Hematopoietic multipotent progenitor cell (in vitro differentiated cells): ENCODE measurements at places on chromosomes 6 and 20. TPM values are rescaled to one million over a fixed set of nuclear protein-coding genes. Genes with fewer than 3 reads are reported as not detected.
A peak's percentile ranks its signal among the peaks of the same experiment; 100 is the strongest.

Gene ELOVL5
- 84.6 TPM for total RNA-seq

- no peak for DNase-seq
Measured at GRCh38 chr20:46618316-46619100, 32.8 kb downstream of the SLC13A3 start.

Gene RGS17
- under 0.01 TPM for total RNA-seq

DNA sequence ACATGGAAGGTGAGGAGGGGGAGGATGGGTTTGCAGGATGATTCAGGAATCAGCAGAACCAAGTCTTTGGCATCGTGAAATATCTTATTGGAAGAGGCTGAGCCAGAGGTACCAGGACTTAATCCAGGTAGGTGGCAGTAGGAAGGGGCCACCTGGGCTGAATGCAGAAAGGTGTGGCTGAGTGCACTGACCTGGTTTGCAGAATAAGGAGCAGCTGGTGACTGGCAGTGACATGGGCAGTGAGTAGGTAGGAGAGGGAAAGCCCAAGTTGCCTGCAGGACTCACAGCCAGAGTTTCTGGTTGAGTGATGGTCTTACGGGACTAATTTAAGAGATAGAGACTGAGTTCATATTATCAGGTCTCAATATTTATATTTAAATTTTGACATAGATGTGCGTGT, 1.1 kb upstream of the PBOV1 start:
- no peak for DNase-seq

- DNase-seq, result no peak
Measured at GRCh38 chr6:3801960-3802359, 47.2 kb upstream of the FAM50B start.

Gene GLP1R
- total RNA-seq, result not detected

DNA sequence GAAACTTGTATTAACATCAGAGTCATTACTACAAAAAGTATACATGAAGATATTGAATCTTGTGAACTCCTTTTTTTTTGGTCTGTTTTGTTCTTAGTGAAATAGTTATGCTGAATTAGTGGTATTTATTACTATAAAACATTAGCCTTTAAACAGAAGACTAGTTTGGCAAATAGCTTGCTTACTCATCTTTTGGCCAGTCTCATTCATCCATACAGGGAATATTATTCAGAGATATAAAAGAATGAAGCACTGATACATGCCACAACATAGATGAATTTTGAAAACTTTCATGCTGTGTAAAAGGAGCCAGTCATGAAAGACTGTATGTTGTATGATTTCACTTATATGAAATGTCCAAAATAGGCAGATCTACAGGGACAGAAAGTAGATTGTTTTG, 205.9 kb downstream of the ZFAND3 start:
- no peak for DNase-seq

GRCh38 chr20:54122189-54122588, 51.6 kb downstream of the CYP24A1 start:
- DNase-seq, result no peak

DNA sequence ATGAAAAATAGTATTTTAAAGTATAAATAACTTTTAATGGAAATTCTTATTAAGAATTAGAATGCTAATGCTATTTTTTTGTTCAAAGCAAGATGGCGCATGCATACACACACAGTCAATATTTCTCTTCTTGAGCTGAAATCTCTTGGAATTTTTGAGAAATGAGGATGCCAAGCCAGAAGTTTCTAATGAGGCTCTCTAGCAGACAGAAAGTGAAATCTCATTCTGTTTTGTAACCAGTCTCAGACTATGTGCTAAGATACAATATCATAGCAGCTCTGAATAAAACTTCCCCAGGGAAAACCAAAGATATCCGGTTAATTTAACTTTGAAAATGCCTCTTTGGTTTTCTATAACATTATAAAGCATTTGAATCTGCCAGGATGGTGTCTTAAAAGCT, 97.2 kb upstream of the HDAC2 start:
- no peak for DNase-seq

DNA sequence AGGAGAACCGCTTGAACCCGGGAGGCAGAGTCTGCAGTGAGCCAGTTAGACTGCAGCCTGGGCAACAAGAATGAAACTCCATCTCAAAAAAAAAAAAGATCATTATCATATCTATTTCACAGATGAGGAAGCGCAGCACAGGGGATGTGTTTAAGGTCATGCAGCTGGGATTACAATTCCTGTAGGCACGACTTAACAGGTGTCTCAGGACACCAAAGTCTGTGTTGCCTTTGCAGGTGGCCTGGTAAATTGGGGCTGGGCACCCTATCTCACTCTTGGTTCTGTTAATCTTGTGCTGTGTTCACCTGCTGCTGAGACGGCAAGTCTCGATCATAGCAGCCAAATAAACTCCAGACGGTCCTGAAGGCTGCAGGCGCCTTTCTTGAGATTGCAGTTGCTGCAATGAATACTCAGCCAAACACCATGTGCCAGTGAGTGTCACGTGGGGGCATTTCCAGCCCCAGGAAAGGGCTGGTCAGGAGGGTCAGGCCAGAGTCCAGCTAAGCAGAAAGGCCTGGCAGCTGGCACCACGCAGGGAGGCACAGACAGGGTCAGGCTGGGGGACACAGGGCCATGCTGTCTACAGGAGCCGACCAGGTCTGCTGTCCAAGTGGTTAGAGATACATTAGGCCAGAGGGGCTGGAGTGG, 55.8 kb downstream of the FGD2 start:
- no peak for DNase-seq

Gene C6orf15
- not detected for total RNA-seq

- peak; percentile 10 for DNase-seq
Measured at GRCh38 chr20:54267483-54268003, 59.7 kb downstream of the PFDN4 start.

- DNase-seq, result no peak
Measured at GRCh38 chr6:149985481-149985937, 21.8 kb downstream of the ULBP1 start.

Gene EPPIN
- total RNA-seq, result not detected

GRCh38 chr20:47231382-47232039, 125.0 kb downstream of the ZMYND8 start:
- no peak for DNase-seq

- no peak for DNase-seq
Measured at GRCh38 chr20:710780-711450, 35.3 kb upstream of the SCRT2 start.

- DNase-seq, result no peak
Measured at GRCh38 chr6:11653028-11653583, 115.6 kb downstream of the TMEM170B start.

Gene IMPG1
- not detected for total RNA-seq

Gene BEND3
- total RNA-seq, result 2.2 TPM

GRCh38 chr6:17156966-17157365, 55.1 kb downstream of the STMND1 start:
- DNase-seq, result no peak

Gene BCAS4
- 22.4 TPM for total RNA-seq

Gene OR2H2
- total RNA-seq, result under 0.01 TPM

GRCh38 chr6:89596056-89596455, 42.5 kb downstream of the LYRM2 start:
- peak; percentile 24 for DNase-seq

DNA sequence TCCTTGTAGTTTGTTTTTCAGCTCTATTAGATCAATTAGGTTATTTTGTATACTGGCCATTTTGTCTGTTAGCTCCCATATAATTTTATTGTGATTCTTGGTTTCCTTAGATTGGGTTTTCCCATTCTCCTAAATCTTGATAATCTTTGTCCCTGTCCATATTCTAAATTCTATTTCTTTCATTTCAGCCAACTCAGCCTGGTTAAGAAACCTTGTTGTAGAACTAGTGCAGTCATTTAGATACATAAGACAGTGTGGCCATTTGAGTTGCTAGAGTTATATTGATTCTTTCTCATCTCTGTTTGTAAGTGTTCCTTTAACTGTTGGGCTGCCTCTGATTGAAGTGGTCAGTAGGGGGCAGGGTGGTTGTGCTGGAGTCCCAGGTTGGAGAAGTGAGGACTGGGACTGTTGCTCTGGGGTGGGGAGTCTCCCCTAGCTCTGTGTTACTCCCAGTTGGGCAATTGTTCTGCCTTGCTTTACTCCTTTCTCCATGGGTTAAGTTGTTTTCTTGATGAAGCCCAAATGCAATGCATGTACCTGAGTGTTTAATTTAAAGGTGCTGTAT, 98.8 kb upstream of the NRN1 start:
- DNase-seq, result peak; percentile 1

DNA sequence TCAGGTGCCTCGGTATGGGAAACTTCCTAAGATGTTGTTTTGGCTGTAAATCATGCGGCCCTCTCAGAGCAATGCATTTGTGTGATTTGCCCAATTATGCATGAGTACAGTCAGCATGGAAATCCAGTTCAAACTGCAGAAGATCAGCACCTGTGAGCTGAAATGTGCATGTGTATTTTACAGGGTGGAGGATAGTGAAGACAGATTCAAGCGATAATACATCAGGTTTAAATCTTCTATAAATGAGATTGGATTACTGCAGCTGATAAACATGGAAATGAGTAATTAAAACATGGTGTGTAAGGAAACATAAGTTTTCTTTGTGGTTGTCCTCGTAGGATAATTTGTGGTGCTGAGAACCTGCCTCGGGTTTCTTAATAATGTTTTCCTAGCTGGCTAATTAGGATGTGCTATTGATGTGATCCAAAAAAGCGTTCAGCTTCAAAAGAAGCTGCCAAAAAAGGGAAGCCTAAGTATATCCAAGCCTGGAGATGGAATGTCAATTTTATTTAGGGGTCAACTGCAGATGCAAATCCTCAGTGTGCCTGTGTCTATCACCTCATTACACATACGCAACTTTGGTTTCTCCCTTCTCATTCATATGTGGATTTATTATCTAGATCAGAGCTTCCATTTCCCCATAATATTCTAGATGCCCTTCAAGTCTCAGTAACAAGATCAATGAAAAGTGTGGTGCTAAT, 117.1 kb upstream of the CCDC28A start:
- no peak for DNase-seq

DNA sequence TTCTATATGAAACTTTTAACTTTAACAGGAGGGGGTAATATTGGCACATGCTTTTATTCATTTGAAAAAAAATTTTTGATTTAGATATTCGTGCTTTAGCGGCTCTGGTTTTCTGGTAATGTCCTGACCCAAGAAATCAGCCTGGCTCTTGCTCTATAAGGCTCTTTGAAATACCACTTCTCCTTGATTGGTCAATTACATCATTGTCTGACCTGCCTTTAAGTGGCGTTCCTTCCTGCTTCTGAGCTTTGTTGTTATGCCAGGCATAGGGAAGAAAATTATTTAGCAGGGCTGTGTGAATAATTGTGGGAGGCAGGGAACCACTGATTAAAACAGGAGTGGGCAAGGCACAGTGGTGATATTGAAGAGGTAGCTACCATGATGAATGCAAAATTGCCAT, 3.9 kb downstream of the RNF144B start:
- DNase-seq, result no peak

Gene GRM1
- under 0.01 TPM for total RNA-seq

Gene DTD1
- 39.6 TPM for total RNA-seq

Gene CLDN20
- total RNA-seq, result not detected

DNA sequence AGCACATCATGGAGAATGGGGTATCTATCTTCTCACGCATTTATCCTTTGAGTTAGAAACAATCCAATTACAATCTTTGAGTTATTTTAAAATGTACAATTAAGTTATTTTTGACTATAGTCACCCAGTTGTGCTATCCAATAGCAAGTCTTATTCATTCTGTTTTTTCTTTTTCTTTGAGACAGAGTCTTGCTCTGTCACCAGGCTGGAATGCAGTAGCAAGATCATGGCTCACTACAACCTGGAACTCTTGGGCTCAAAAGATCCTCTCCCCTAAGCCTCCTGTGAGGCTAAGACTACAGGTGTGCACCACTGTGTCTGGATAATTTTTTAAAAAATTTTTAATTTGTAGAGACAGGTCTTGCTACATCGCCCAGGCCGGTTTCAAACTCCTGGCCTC, 201.5 kb upstream of the ZNF217 start:
- DNase-seq, result no peak

DNA sequence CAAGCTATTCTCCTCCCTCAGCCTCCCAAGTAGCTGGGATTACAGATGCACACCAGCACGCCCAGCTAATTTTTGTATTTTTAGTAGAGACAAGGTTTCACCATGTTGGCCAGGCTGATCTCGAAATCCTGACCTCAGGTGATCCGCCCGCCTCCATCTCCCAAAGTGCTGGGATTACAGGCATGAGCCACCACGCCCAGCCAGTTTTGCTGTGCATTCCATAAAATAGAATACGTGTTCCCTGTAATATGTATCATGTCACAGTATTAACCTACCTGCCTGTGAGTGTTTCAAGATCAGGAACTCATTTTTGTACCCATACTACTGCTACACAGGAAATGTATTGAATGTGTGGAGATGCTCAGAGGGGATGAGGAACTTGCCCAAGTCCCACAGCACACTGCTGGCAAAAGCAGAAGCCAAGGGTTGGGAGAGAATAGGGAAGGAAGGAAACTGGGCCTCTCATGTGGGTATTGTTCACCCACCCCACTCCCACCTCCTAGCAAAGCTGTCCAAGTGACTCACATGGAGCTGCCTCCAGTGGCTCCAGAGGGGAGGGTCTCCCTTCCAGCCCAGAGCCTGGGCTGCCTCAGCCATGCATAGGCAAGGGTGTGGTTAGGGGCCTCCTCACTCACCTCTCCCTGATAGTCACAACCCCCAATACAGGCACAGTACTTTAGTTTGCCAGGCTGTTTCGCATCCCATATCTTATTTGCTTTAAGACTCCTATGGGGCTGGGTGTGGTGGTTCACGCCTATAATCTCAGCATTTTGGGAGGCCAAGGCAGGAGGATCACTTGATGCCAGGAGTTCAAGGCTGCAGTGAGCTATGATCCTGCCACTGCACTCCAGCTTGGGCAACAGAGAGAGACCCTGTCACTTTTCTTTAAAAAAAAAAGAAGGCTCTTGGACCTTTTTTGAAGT, 9.4 kb downstream of the HM13 start:
- peak; percentile 81 for DNase-seq

- DNase-seq, result no peak
Measured at GRCh38 chr20:46583411-46584214, 33.2 kb upstream of the OCSTAMP start.

GRCh38 chr6:157001716-157002115, 224.5 kb downstream of the ARID1B start:
- no peak for DNase-seq

Gene YTHDF1
- total RNA-seq, result 23.4 TPM

Gene SEMG1
- not detected for total RNA-seq

Gene ANKRD66
- not detected for total RNA-seq

Gene PROKR2
- total RNA-seq, result not detected

DNA sequence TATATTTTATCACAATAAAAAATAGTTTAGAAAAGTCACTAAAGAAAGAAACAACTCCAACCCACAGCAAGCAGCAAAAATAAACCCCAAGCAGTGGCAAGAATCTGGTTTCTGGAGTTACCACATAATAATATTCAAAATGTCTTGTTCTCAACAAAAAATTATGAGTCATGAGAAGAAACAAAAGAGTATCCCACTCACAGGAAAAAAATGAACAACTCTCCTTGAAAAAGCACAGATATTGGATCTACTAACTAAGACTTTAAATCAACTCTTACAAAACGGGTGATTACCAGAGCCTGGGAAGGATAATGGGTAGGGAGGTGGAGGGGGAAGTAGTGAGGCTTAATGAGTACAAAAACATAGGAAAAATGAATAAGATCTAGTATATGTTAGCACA, 425.6 kb downstream of the PLCB1 start:
- no peak for DNase-seq

Gene APCDD1L
- total RNA-seq, result under 0.01 TPM

Gene TGM6
- total RNA-seq, result not detected

Gene WFDC6
- not detected for total RNA-seq

Gene KIF6
- under 0.01 TPM for total RNA-seq
